Thoracic aorta (tissue), 2 donors: ENCODE measurements at places on chromosomes 4 and X.

DNA sequence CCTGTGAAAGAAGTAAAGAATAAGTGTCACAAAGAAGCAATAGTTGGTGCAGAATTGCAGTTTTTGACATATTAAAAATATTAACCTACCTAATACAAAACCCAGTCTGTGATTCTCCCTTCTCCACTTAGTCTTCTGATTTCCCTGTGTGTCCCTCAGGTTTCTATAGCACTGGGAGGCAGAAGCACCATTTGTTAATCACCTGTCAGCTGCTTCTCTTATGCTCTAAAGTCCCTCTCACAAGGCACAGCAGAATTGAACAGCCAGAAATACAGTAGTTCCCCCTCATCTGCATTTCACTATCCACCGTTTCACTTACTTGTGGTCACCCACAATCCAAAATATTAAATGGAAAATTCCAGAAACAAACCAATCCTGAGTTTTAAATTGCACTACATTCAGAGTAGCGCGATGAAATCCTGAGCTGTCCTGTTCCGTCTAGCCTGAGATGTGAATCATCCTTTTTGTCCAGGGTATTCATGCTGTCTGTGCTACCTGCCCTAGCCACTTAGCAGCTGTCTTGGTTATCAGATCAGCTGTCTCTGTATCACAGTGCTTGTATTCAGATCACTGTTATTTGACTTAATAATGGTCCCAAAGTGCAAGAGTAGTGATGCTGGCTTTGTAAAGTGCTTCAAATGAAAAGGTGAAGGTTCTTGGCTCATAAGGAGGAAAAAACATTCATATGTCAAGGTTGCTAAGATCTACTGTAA, 984.1 kb upstream of the GRID2 start:
- DNase-seq = no peak

DNA sequence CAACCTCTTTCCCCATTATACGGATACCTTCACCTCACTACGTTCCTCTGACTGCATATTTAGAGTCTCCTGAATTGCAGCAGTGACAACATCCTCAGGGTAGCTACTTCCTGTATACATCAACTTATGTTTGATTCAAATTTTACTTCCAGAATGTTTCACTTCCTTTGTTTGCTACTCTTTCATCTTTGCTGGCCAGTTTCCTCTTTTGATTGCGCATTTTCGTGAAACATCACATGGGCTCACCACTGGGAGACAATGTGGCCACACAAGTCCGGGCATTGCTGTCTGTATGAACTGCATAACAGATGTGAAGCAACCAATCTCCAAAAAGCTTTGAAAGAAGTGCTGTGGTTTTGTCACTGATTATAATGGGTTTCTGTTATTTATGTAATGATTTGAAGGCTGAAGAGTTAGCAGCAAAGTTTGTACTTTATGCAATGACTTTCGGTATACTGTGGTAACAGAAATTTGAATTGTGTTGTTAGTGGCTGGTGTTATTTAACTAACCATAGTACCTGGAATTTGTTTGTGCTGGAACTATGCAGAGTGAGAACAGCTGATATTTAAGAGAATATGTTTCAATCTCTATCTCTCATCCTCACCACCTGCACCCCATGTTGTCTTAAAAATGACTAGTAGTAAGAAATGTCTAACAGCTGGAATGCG, 7.4 kb downstream of the SNCA start:
- DNase-seq = no peak

DNA sequence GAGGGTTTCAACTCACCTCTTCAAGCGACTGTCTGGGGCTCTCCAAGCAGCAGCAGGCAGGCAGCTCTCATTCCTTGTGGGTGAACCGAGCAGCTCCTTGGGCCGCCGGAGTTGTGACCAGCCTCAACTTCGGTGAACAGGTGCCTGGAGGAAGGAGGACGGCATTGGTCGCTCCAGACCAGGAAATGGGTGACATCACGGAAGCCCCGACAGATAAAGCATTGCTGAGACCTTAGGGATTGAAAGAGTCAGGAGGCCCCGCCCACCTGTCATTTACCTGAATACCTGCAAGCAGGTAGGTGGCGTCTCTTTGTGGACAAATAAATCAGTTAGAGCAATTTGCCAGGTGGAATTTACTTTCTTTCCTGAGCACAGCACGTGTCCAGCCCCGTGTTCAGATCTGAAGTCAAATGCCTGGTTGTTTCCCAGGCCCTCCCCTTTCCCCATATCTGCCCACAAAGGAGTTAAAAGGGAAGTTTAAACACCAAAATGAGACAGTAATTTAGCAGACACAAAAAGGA, at the start of gene LNX1:
LNX1 (minus strand) TSS at position 115 of the 521 bp plus-strand sequence. CDS start 17,484 bp downstream, outside the sequence.
- no peak for DNase-seq

DNA sequence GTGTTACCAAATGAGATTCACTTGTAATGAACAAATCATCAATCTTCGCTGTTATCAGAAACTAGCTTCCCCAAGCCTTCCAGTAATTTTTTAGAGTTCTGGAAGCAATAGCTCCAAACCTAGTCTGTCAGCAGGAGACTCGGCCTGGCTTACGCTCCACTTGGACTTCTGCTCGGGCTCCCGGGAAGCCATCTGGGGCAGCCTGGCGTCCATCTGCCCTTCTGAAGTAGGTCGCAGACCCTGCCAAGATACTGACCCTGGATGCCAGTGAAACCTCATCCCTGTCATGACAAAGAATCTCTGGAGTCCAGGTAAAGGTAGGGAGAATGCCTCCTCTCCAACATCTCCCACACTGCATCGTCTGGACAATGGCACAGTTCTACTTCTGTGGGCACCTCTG, 493.8 kb upstream of the ZFP42 start:
- no peak for DNase-seq

- DNase-seq = no peak
Measured at GRCh38 chrX:73765776-73766430, 202.9 kb downstream of the CHIC1 start.

DNA sequence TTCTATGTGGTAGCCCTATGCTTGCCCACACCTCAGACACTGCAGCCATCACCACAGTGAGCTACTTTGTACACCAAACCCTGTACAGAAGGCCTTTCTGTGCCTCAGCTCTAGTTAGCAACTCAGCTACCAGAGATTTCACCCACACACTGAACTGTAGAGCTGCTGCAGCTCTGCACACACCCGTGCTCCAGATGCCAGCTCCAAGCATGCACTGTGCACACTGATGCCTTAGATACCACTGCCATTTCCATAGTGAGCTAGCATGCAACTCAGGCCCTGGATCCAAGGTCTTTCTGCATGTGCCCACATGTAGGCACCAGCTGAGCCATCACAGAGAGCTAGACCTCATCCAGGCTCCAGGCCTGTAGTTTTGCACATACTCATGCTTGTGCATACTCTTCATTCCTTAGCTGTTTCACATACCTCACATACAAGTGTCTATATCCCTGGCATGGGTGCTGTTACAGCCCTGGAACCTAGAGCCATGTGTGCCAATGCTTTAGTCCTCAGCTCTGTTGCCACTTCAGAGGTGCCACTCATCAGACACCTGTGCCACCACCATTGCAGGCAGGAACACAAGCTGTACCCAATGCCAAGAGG, 423.5 kb upstream of the NDST3 start:
- DNase-seq = no peak

DNA sequence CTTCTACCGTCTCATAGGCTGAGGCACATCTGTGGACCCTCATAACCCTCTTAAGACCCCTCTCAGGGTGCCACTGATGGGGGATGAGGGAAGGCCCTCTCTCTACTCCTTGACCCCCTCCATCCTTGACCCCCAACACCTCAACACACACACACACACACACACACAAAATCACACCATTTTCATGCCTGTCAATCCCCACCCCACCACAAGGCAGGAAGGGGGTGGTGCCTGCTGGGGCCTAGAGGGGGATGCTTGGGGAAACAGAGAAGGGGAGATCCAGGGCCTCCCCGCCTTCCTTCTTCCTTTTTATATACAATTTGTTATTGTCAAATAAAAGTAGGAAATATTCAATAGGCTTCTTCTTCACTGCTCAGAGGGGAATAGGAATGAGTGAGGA, 1.2 kb upstream of the EBP start:
- DNase-seq = no peak

- DNase-seq = no peak
Measured at GRCh38 chr4:1910643-1911042, 39.5 kb downstream of the NSD2 start.

GRCh38 chr4:52311464-52312125, 260.5 kb downstream of the SPATA18 start:
- DNase-seq = no peak

- no peak for DNase-seq
Measured at GRCh38 chr4:33989820-33990443, 2254.4 kb downstream of the ARAP2 start.

DNA sequence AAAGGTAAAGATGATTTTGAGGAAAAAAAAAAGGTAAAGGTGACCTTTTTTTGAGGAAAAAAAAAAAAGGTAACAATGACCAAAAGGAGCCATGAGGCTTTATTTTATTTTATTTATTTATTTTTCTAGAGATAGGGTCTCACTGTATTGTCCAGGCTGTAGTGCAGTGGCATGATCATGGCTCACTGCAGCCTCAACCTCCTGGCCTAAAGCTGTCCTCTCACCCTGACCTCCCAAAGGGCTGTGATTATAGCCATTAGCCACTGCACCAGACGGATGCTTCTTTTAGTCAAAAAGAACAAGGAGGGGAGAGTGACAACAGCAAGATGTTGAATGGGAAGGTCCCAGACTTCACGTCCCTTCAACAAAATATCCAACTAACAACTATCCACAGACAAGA, 30.4 kb downstream of the LRIT3 start:
- no peak for DNase-seq

- DNase-seq = no peak
Measured at GRCh38 chr4:156596026-156596425, 375.6 kb downstream of the PDGFC start.

GRCh38 chr4:108080747-108081146, 88.0 kb downstream of the LEF1 start:
- DNase-seq = no peak

DNA sequence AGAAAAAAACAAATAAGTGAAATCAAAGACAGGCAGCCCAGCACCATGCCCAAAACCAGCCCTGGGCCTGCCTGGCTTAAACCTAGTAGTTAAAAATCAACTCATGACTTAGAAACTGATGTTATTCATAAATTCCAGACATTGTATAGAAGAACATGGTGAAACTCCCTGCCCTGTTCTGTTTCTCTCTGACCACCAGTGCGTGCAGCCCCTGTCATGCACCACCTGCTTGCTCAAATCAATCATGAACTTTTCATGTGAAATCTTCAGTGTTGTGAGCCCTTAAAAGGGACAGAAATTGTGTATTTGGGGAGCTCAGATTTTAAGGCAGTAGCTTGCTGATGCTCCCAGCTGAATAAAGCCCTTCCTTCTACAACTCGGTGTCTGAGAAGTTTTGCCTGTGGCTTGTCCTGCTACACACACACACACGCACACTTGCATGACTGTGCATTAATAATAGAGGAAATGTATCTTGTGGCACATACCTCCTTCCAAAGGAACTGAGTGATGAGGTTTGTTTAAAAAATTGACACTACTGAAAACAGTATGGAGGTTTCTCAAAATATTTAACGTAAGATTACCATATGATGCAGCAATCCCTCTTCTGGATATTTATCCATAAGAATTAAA, 39.2 kb upstream of the UGT2B7 start:
- no peak for DNase-seq

- no peak for DNase-seq
Measured at GRCh38 chrX:11321986-11322385, 28.8 kb downstream of the AMELX start.

DNA sequence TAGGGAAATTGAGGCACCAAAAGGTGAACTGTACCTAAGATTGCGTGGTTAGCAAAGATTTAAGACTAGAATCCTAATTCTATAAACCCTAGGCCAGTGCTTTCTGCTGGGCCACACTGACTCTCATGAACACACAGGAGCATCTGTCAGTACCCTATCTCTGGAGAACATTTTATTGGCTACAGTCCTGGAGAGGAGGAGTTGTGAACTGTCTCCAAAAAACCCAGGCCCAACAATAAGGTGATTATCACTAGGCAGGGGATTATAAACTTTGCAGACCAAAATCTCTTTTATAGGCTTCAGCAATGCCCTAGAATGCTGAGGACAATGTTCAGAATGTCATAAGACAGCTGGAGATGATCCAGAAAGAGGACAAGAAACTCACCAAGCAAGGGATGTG, 24.1 kb downstream of the OPHN1 start:
- no peak for DNase-seq

DNA sequence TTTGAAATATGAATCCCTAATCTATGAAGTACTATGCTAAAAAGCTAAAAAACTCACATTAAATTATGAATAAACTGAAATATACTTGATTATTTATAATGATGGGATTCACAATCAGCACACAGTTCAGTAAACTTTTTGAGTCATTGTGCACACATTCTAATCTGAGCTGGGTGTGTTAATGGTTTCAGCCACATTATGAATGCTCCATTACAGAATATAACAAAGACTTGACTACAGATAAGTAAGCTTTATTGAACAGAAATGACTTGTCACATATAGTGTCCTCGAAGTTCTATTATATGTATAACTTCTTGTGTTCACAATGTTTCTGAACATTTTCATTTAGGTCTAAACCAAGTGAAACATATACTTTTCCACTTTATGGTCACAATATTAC, 1649.9 kb upstream of the IGFBP7 start:
- DNase-seq = no peak

DNA sequence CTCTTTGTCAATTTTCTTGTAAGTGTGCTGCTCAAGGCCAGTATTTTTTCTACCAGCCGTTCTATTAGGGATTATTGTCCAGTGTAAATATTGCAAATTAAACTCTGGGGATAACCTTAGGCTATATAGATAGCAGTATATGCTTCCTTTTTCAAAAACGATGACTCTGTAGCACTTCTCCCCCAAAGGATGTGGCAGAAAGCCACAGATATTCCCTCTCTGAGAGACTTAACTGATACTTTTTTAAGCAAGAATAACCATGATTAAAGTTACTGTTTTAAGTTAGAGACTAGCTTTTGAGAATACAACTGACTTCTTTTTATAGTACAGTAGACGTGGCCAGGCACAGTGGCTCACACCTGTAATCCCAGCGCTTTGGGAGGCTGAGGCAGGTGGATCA, 130.0 kb downstream of the FHIP1A start:
- DNase-seq = no peak
